ENCODE measurements at places on chromosomes 3 and 15.

DNA sequence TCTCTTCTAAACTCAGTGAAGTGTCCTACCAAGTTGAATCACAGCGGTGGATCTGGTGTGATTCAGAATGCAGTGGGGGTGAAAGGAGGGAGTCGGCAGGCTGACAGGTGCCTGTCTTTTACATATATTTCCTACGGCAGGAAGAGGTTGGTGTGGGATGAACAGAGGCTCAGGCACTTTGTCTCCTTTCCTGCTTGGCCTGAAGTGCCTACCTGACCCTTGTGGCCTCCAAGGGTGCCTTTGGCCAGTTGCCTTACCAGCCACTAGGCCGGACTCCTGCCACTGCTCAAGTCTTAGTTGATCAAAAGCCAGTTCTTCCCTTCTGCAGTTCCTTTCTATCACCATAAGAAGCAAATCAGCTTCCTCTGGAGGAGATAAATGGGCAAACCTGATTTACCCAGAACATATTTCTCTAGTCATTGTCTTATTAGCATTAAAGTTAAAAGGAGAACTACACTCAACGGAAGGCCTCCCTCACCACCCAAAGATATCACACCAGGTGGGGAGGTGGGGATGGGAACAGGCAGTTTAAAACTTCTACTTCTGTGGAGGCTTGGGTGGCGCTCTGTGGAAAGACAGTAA is 52.1 kb downstream of the CRTC3 start:
- DNase-seq: no peak

DNA sequence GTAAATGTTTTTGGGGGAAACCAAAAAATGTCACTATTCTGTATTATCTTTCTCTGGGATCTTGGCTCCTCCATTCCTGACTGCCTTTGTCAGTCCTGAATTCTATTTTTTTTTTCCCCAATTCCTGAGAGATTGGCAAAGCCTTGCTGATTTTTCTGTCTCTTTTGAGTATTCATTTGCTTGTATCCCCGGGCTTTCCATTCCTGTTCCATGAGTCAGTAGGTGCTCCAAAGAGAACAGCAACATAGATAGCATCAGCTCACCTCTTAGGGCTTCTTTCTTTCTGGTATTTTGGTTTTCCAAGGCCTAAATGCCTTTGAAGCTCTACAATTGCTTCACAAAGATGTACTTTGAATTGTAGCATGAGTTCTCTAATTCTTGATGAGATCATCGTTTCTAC is 271.7 kb upstream of the LRRC3B start:
- no peak for DNase-seq

GRCh38 chr3:139653582-139653981 is 24.2 kb downstream of the NMNAT3 start:
- DNase-seq: no peak

DNA sequence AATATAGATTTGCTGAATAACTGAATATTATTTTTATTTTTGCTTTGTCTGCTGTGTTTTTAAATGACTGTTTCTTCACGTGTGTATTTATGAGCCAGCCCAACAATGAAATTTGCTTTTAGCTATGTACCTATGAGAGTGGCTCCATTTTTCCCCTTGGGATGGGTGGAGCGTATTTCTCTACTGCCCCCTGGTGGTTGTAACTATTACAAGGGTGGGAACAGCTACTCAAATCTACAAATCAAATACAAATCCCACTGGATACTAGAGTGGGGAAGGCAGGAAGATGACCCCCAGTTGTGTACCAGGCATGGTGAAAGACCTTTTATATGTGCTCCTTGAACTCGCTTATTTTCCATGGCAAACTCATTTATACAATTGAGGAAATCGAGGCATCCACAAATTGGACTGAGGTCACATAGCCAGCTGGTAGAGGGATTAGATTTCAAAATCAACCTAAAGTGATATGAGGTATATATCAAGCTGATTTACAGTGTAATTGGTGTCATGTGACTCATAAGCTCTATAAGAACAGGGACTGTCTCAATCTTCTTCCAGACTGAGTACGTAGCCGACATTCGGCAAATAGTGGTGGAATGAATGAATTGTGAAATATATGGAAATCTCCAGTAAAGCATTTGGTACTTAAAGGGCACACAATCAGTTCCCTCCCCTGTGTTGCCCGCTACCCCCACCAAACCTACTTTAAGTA is 69.5 kb upstream of the VEPH1 start:
- DNase-seq: peak; percentile 81

GRCh38 chr3:7340795-7341194 is 479.9 kb downstream of the GRM7 start:
- no peak for DNase-seq

- peak; percentile 43 for DNase-seq
Observed at GRCh38 chr3:52681596-52681995, 4.1 kb downstream of the PBRM1 start.

Measured in suppressor macrophage treated with lipopolysaccharide for 1 hour (primary cell).